ENCODE measurements at places on chromosomes 2 and 18. TPM values are rescaled to one million over a fixed set of nuclear protein-coding genes. Genes with fewer than 3 reads are reported as not detected.

- no peak for DNase-seq
Observed at GRCh38 chr2:231299267-231299666, 96.2 kb upstream of the B3GNT7 start.

Gene UGT1A9
- total RNA-seq, result not detected

Gene SIX3
- not detected for total RNA-seq

Gene MREG
- total RNA-seq, result 0.40 TPM

Gene NCKAP5
- total RNA-seq, result under 0.01 TPM

- no peak for DNase-seq
Observed at GRCh38 chr2:114219456-114219855, 223.0 kb upstream of the DPP10 start.

- no peak for DNase-seq
Observed at GRCh38 chr2:158519481-158519880, 62.7 kb downstream of the PKP4 start.

- DNase-seq, result no peak
Observed at GRCh38 chr2:30645081-30645744, 162.0 kb downstream of the CAPN13 start.

DNA sequence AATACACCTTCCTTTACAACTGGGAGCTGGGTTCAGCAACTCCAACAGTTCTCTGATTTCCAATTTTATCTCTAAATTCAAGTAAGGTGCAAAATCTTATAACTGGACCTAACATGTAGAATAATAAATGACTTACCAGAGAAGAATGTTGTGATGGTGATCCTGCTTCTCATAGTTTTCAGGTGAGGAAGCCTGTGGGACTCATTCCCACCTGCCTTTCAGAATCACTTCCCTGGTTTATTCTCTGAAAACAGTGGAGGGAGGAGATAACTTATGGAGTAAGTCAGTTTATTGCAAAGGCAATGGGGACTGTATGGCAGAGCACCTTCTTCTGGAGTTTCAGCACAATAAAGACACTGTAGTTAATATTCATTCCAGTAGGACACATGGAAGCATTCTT is 1188.2 kb upstream of the FAM98A start:
- no peak for DNase-seq

- no peak for DNase-seq
Observed at GRCh38 chr2:9440058-9440727, 16.7 kb downstream of the CPSF3 start.

- DNase-seq, result no peak
Observed at GRCh38 chr2:128602699-128603101, 284.0 kb upstream of the HS6ST1 start.

GRCh38 chr2:12705230-12705629 is 11.5 kb upstream of the TRIB2 start:
- no peak for DNase-seq

- DNase-seq, result no peak
Observed at GRCh38 chr2:19456705-19457309, 98.4 kb upstream of the OSR1 start.

Gene IL1RL2
- 0.20 TPM for total RNA-seq

GRCh38 chr2:29222381-29223179 is 107.4 kb downstream of the CLIP4 start:
- DNase-seq, result no peak

- DNase-seq, result no peak
Observed at GRCh38 chr2:105909215-105909614, 164.5 kb downstream of the NCK2 start.

- DNase-seq, result no peak
Observed at GRCh38 chr2:145744541-145745386, 1224.8 kb upstream of the ZEB2 start.

- DNase-seq, result peak; percentile 71
Observed at GRCh38 chr2:197705912-197706838, 1.0 kb downstream of the MARS2 start.

DNA sequence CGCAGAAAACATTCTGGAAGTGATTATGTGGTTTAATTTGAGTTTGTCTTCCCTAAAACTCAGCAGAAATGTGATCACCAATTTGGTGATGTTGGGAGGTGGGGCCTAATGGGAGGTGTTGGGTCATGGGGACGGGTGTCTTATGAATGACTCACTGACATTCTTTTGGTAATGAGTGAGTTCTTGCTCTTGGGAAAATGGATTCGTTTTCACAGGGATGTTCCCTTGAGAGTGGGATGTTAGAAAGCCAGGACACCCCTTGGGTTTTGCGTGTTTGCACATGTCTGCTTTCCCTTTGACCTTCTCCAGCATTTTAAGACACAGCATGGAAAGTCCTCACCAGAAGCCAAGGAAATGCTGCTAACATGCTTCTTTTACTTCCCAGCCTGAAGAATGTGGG is 321.5 kb upstream of the NT5C1B start:
- DNase-seq, result no peak

DNA sequence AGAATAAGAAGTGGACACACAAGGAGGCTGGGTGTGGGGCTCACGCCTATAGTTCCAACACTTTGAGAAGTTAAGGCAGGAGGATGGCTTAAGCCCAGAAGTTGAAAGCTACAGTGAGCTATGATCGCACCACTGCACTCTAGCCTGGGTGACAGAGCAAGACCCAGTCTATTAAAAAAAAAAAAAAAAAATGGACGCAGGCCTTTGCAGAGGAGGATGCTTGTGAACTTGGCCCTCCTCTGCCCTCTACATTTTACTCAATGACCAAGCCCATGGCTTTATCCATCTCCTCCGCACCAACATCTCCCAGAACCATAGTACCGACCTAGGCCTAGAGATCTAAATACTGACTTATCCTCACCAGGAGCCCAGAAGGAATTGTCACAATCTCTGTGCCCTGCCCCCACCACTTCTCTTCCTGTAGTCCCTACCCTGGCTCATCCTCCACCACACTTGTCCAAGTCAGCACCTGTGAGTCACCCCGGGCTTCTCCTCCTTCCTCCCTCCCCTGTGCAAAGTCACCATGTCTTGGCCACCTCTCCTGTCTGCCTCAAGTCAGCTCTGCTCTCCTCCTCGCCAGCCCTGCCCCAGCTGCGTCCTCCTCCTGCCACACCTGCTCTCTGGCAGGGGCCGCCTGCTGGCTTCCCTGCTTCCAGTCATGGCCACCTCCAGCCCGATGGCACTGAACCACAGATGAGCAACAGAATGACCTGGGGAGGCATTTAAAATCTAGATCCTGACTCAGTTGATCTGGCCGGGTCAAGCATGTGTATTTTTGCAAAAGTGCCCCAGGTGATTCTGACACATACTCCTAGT is 35.8 kb upstream of the ASPRV1 start:
- peak; percentile 11 for DNase-seq

Gene GYPC
- total RNA-seq, result 773 TPM

Gene ARMC9
- total RNA-seq, result 3.5 TPM

DNA sequence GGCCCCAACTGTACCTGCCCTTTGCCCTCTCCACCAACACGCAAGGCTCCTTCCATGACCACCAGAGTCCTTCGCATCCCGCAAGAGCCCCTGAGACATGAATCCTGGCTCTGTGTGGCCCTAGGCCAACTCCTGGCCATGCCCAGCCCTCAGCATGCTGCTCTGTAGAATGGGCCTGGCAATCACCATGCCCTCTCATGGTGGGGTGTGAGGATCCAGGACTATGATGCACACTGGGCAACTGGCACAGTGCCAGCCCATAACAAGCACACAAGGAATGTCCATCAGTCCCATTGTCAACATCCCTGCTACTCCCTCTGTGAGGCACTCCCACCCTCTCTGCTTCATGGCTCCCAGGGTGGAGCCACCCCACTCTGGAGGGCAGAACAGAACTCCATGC is 44.7 kb downstream of the FER1L5 start:
- no peak for DNase-seq

- no peak for DNase-seq
Observed at GRCh38 chr2:124025891-124026434, 876 bp downstream of the CNTNAP5 start.

DNA sequence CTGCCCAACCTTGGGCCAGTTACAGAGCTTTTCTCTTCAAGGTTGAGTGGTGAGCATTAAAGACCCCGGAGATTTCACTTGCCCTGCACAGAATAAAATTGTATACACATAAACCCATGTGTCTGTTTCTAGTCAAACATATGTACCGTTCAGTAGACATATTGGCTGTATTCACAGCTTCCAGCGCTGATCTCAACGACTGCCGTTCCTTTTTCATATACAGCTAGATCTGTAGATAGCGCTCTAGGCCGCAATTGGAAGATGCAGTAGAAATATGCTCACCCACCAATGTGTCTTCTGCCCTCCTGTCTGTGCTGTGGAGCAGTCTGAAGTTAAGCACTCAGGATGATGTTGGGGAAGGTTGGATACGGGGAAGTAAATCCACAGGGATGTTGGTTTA is 317.7 kb downstream of the SETBP1 start:
- DNase-seq, result no peak

DNA sequence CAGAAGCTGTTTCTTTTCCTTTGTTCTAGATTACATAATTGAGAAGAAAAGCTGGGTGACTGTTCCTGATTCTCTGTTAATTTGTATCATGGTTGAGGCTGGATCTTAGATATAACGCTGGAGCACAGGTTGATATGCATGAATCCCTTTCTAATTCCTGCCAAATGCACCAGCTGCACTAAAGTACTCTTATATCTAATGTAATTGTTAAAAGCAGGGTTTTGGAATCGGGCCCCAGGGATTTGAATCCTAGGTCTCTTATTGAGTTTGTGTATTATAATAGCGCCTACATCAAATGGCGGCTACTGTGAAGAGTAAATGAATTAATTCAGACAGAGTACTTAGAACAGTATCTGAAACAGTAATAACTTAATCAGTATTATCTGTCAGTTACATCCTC is 80.4 kb downstream of the MC4R start:
- DNase-seq, result no peak

Gene UGT1A1
- not detected for total RNA-seq

DNA sequence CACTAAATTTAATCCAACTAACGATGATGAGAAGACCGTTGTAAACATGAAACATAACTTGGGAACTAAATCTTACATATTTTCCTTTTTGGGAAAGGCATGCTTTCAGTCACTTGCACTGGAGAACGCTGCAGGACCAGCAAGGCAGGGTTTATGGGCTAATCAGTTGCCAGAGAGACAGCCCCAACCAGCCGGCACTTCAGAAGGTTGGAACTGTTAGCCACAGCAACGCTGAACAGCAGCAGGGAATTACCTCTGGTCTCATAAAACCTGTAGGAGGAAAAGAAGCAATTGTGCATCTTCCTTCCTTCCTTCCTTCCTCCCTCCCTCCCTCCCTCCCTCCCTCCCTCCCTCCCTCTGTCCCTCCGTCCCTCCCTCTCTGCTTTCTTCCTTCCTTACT is 33.9 kb upstream of the SIX2 start:
- no peak for DNase-seq

- no peak for DNase-seq
Observed at GRCh38 chr2:40208463-40208862, 243.4 kb downstream of the SLC8A1 start.

- no peak for DNase-seq
Observed at GRCh38 chr2:62568983-62569837, 63.2 kb upstream of the TMEM17 start.

Gene GTF2A1L
- total RNA-seq, result under 0.01 TPM
